ENCODE measurements at places on chromosomes 12 and 14.

DNA sequence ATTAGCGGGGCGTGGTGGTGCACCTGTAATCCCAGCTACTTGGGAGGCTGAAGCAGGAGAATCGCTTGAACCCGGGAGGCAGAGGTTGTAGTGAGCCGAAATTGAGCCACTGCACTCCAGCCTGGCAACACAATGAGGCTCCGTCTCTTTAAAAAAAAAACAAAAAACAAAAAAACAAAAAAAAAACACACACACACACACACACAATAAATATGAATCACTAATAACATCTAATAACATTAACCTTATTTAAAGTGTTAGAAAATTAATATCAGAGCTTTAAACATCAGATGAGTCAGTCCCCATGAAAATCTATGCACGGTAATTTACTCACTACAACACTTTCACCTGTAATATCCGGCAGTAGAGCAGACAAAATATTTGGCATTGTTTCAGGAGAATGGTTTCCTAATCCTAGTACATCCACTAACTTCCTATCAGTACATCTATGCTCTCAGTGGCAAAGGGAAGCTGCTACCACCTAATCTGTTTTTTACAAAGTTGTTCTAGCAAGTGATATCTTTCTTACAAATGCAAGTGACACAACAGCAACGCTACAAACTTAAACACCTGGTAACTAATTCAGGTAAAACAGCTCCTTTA lies 36.2 kb downstream of the MED13L start:
- DNase-seq: no peak

DNA sequence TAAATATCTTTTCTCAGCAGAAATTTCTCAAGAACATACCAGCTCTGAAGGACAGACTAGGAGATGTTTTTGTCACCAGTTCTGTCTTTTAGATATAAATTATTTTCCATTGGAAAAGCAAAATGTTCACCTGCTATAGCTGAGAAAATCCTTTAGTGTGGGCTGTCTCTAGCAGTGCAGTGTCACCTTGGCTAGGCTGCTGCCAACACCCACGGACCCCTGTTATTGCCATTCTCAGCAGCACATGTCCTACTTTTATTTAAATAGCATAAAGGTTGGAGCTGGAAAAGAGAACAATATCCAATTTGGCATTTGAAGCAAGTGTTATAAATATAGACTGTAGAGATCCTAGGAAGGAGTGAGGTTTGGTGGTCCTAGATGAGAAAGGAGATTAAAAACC lies 156.4 kb downstream of the TPH2 start:
- DNase-seq: no peak

GRCh38 chr12:19506497-19506896 lies 67.2 kb downstream of the AEBP2 start:
- DNase-seq: no peak

GRCh38 chr12:100184549-100185145 lies 16.0 kb upstream of the ACTR6 start:
- no peak for DNase-seq

DNA sequence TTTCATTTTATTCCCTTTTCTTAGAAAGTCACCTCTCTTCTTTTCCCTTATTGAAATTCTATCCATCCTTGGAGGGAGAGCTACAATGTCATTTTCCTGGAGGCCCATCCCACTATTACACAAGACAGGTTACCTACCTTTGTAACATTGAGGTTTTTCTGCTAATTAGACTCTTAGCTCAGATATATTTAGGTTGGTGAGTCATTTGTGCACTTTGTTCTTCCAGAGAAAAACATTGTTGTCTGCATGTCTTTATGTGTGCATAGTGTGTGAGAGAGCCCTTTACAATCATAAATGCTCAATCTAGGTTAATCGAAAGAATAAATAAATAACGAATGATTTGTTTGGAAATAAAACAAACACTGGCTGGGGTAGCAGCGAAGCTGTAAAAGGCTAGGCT lies 191.8 kb downstream of the DACT1 start:
- no peak for DNase-seq

GRCh38 chr14:87233806-87234384 lies 759.1 kb downstream of the GALC start:
- DNase-seq: no peak

DNA sequence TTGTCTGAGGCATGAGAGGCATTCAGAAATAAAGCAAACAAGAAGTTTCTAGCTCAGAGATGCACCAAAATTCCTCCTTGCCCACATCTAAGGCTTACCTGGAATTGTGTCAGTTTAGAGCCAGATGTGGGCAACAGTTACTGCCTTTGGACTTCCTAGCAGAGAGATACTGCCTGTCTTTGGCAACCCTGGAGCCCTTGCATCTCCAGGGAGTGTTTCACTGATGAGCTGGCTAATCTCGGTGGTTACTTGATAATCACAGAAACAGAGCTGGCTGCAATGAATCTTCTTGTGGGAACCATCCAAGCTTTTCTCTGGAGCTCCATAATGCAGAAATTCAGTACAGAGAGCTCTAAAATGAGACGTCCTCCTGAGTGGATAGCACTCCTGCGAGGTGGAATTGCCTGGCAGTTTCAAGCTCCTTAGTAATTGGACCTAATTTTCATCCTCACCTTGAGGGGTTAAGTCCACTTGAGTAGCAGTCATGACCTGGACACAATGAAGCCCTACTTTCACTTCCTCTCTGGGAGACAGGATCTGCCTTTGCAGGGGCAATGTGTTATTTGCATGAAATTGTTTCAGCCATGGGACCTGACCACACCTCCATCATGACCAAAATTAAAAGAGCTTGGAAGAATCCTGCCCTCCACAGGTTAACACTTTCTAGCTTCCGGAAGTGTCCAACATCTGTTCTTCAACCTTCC lies 108.8 kb upstream of the ARHGAP5 start:
- DNase-seq: no peak

DNA sequence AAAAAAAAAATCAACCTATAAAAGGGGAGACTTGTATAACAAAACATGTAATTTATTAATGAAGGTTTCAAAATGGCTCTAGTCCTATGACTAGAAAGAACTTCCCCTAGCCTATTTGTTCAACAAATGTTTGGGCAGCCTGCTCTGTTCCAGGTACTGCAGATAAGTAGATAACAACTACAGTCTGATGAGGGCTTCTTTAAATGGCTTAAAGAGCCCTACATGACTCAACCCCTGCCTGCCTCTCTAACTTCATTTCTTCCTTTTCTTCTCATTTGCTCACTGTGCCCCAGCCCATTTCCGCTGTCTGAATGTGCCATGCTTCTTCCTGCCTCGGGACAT lies 21.5 kb downstream of the ALDH6A1 start:
- DNase-seq: no peak

DNA sequence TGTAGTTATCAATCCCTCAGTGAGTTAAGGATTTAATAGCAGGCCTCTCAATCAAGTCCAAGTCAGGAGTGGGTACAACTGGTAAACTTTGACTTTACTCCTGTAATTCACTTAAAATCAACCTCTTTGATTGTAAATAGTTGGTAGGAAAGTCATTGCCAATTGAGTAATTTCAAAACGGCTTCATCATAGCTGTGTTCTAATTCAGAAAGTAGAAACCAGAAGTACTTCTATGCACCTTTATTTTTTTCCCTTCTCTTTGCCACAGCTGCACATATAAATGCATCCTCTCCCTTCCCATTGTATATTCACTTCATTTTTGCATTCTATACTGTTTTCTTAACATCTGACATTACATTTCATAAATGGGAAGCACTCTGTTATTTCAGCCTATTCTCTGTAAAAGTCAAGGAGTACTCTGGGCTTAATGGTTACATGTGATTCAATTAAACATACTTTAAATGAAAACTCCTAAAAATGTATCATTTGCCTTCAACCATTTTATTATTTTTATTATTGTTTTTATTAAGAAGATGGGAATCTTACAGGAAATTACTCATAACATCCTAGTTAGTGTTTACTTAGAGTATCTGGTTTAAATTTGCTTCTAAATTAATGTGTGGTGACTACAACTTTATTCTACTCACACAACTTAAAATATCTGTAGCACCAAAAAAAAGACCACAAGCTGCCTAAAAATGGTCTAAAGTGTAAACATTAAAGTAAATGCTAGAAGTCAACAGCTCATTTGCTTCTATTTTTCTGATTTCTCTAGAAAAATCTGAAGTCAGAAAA lies 171.2 kb downstream of the CEP128 start:
- no peak for DNase-seq

GRCh38 chr12:54603872-54604271 lies 15.4 kb upstream of the PPP1R1A start:
- no peak for DNase-seq

DNA sequence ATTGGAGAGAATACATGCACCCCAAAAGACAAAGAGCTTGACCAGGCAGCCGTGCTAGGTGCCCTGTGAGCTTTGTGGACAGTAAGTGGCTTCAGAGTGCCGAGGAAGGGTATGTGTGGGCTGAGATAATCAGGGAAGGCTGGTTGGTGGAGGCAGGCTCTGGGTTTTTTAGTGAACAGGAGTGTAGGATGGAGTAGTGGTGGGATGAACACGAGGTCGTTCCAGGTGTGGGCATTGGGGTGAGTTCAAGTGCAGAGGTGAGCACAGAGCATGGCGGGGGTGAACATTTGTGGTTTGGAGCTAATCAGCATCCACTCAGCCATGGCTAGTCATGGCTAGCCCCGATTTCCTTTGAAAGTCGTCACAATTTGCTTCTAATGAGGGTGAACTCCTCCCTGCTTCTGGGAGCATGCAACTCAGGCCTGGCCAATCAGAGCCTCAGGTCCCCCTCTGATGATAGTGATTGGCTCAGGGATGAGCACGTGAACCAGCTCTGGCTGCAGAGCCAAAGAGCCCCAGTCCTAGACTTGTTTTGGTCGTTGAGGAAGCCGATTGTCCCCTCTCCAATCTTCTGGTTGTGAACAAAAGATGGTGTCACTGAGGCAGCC lies 40.7 kb upstream of the TCL1B start:
- no peak for DNase-seq

DNA sequence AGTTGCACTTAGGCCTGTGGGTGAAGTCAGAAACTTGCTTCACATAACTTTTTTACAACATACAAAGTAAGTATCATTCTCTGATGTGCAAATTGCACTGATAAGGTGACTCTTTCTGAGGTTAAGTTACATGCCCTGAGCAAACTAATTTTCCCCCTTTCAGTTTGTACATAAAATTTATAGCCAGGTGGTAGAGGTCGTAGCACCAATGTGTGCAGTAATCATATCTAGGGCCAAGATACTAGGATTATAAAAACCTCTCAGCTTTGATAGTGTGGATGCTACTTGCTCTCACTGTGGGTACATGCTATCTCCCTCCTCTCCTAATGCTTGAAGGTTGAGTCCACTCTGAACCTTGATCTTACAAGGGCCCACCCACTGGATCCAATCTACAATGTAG lies 130.7 kb upstream of the CPNE8 start:
- no peak for DNase-seq

DNA sequence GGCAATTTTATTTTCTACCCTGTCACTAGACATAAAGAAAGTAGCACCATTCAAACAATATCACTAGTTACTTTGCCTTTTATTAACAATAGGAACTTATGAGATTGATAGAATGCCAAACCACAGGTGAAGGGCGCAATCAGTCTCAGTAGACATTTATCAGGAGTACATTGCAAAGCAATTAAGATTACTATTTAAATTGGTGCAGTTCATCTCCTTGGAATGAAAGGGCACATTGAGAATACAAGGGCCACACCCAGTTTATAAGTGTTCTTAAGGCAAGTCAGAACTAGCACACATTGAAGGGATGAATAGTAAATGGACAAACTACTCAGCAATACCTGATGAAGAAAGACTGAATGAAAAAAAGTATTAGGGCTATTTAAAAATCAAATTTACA lies 601.4 kb downstream of the C12orf50 start:
- no peak for DNase-seq

GRCh38 chr12:66860752-66861750 lies 182.2 kb upstream of the GRIP1 start:
- DNase-seq: peak; percentile 66

DNA sequence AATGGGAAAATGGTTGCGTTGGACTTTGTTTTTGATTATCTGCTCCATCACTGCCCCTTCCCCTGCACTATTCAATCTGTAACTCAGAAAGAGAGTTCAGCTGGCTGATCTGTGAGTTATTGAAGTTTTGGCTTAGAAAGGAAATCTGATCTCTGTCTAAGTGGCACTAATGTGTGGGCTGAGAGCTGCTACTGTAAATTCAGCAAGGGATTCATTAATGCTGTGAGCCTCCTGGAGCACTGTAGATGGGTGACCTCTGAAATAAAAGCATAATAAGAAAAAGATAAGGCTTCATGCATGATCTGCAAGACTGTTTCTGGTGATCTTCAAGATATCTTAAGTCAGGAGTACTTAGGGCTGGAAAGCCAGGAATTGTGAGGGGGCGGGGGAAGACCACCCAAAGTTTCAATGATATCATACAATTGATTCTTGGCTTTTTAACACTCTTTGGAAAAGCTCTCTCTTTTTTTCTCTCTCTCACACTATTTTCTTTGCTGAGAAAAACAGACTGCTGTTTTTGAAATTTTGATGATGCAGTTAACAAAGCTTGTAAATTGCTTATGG lies 101.1 kb downstream of the C12orf75 start:
- no peak for DNase-seq

GRCh38 chr12:105547786-105548185 lies 217.3 kb downstream of the C12orf75 start:
- no peak for DNase-seq

Measured in CD4-positive, alpha-beta T cell treated with Interleukin-15 for 4 hours (primary cell).